Neural progenitor cell (in vitro differentiated cells): ENCODE measurements at places on chromosomes 3 and 15. TPM values are rescaled to one million over a fixed set of nuclear protein-coding genes. Genes with fewer than 3 reads are reported as not detected.
A peak's percentile ranks its signal among the peaks of the same experiment; 100 is the strongest.

The DPPA4 gene
- 187 and 215 TPM in 2 replicates for total RNA-seq

The DAPK2 gene
- total RNA-seq: 5.4 and 9.7 TPM in 2 replicates

The TMEM207 gene
- total RNA-seq: not detected in 2 replicates

The NOX5 gene
- not detected in 2 replicates for total RNA-seq

The SMCO1 gene
- total RNA-seq: not detected in 2 replicates

The CGNL1 gene
- total RNA-seq: 3.0 and 4.0 TPM in 2 replicates

The SEMA6D gene
- total RNA-seq: 12.5 and 23.5 TPM in 2 replicates

The C2CD4A gene
- total RNA-seq: not detected in 2 replicates

GRCh38 chr15:39919748-39920509 is at the start of gene GPR176:
Gene GPR176, minus strand, starts transcription at chr15:39920266. Its CDS starts 240 bp downstream, at chr15:39920026.
- no peaks in the 10 kb centered on the region for H3K36me3 ChIP-seq
- peak; percentile 76 for DNase-seq
- peaks cover 7% of the 10 kb centered on the region for H3K27me3 ChIP-seq
- peak within 1 kb of the TSS; percentile 92 for H3K4me3 ChIP-seq

GRCh38 chr3:126341755-126342150 is 15.5 kb downstream of the KLF15 start:
- DNase-seq: no peak
- no peak overlapping the region for H3K27ac ChIP-seq
- no peaks in the 10 kb centered on the region for H3K27me3 ChIP-seq
- H3K36me3 ChIP-seq: no peaks in the 10 kb centered on the region
- H3K4me3 ChIP-seq: no peak overlapping the region

- H3K27me3 ChIP-seq: no peaks in the 10 kb centered on the region
Measured at GRCh38 chr15:30978328-30978727, 13.1 kb downstream of the MTMR10 start.

GRCh38 chr3:80734483-80734882 is 966.7 kb upstream of the ROBO1 start:
- no peak overlapping the region for H3K4me3 ChIP-seq
- DNase-seq: no peak
- H3K4me1 ChIP-seq: no peaks in the 10 kb centered on the region
- H3K36me3 ChIP-seq: no peaks in the 10 kb centered on the region
- no peaks in the 10 kb centered on the region for H3K27me3 ChIP-seq

- DNase-seq: no peak
- no peak overlapping the region for H3K27ac ChIP-seq
- H3K4me1 ChIP-seq: no peaks in the 10 kb centered on the region
- no peaks in the 10 kb centered on the region for H3K27me3 ChIP-seq
- H3K4me3 ChIP-seq: no peak overlapping the region
Measured at GRCh38 chr3:186839874-186840641, 2.5 kb upstream of the ADIPOQ start.

DNA sequence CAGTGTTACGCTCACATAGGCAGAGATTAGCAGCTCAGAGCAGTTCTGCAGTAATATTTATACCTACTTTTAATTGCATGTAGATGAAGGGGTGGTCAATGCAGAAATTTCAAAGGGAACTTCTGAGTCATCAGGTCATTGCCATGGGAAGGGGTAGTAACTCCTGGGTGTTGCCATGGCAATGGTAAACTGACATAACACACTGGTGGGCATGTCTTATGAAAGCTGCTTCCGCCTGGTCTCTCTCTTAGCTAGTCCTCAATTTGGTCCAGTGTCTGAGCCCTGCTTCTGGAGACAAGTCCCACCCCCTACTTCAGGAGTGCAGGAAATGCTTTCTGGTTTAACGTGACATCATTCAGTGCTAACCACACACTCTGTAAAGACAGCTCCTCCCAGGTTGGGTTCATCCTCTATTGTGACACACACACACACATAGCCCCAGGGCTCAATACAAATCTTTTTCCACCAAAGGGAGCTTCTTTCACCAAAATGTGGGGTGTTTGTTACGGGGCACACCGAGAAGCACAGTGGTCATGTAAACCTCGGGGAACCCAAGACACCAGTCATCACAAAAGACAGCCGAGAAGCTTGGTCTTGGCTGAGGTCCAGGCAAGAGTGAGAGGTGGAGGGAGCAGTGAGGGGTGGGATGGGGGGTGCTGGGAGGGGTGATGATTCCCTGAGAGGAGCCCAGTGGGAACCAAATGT is 74.5 kb downstream of the TLE3 start:
- no peaks in the 10 kb centered on the region for H3K36me3 ChIP-seq
- no peaks in the 10 kb centered on the region for H3K27me3 ChIP-seq
- no peak for DNase-seq
- H3K27ac ChIP-seq: no peak overlapping the region

GRCh38 chr15:61834076-61834697 is 226.1 kb downstream of the VPS13C start:
- no peak overlapping the region for H3K27ac ChIP-seq
- no peak overlapping the region for H3K4me3 ChIP-seq
- no peaks in the 10 kb centered on the region for H3K36me3 ChIP-seq
- peaks cover 10% of the 10 kb centered on the region for H3K4me1 ChIP-seq
- no peaks in the 10 kb centered on the region for H3K27me3 ChIP-seq

GRCh38 chr3:34202975-34203374 is 404.5 kb downstream of the PDCD6IP start:
- no peaks in the 10 kb centered on the region for H3K4me1 ChIP-seq
- H3K4me3 ChIP-seq: no peak overlapping the region
- H3K27ac ChIP-seq: no peak overlapping the region
- H3K36me3 ChIP-seq: no peaks in the 10 kb centered on the region
- DNase-seq: no peak

GRCh38 chr3:180117381-180118163 is 80.8 kb upstream of the PEX5L start:
- no peaks in the 10 kb centered on the region for H3K27me3 ChIP-seq
- DNase-seq: no peak
- no peak overlapping the region for H3K27ac ChIP-seq
- peaks cover 34% of the 10 kb centered on the region for H3K4me1 ChIP-seq

DNA sequence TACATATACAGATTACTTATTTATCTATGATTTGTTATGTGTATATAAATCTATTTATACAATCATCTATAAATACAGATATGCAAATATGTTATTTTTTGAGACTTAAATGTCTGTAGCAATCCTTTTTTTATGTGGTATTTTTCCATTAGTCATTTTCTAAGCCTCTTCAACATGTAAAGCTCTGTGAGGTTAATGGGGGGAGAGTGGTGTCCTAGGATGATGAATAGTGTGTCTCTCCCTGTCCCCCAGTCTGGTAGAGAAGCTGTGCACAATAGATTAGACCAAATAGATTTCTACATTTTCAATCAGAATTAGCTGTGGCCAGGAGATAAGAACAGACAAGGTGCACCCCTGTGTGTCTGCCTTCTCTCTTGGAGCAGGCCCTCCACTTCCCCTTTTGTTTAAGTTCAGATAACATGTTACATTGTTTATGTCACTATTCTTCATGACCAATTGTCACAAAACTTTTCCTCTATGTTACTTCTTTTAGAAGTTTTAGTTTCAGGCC is 453.9 kb downstream of the LPP start:
- H3K27ac ChIP-seq: no peak overlapping the region
- H3K27me3 ChIP-seq: no peaks in the 10 kb centered on the region
- no peaks in the 10 kb centered on the region for H3K4me1 ChIP-seq
- DNase-seq: no peak
- H3K4me3 ChIP-seq: no peak overlapping the region
- no peaks in the 10 kb centered on the region for H3K36me3 ChIP-seq

DNA sequence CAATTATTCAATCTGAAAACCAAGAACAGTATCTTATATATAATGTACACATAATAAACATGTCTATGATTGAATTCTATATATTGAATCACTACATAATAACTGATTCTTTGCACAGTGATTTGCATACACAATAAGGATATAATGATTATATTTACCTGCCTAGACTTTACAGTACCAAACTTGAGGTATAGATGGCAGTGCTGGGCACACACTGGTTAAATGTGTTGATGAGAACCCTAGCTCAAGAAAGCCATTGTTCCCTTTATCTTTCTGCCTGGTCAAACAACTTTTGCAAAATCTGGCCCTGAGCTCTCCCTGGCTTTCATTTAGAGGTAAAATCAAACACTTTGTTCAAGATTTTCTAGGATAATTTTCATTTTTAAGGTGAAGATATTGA is 697.7 kb downstream of the TUSC7 start:
- no peak overlapping the region for H3K27ac ChIP-seq
- peak; percentile 36 for DNase-seq
- H3K4me3 ChIP-seq: no peak overlapping the region
- no peaks in the 10 kb centered on the region for H3K27me3 ChIP-seq

GRCh38 chr3:189458528-189458927 is 172.7 kb upstream of the TP63 start:
- DNase-seq: no peak
- peaks cover 5% of the 10 kb centered on the region for H3K4me1 ChIP-seq
- no peaks in the 10 kb centered on the region for H3K36me3 ChIP-seq
- H3K27me3 ChIP-seq: no peaks in the 10 kb centered on the region

DNA sequence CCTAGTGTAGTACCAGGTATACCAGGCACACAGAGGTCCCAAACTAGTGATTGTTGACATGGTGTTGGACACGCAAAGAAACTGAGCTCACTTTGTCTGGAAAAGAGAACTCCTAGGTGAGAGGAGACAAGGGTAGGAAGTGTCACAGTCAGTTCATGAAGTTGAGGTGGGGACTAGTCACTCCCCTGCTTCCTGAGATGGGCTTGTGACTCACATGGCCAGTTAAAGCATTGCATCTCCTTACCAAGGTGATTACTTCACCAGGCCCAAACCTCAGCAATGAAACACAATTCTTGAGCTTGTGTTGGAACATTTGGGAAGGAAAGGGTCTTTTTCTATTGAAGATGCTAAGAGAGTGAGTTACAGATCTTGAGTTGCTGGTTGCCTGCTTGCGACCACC is 49.2 kb upstream of the RAD18 start:
- no peak overlapping the region for H3K4me3 ChIP-seq
- H3K36me3 ChIP-seq: no peaks in the 10 kb centered on the region
- peaks cover 8% of the 10 kb centered on the region for H3K4me1 ChIP-seq
- H3K27me3 ChIP-seq: no peaks in the 10 kb centered on the region
- DNase-seq: no peak

DNA sequence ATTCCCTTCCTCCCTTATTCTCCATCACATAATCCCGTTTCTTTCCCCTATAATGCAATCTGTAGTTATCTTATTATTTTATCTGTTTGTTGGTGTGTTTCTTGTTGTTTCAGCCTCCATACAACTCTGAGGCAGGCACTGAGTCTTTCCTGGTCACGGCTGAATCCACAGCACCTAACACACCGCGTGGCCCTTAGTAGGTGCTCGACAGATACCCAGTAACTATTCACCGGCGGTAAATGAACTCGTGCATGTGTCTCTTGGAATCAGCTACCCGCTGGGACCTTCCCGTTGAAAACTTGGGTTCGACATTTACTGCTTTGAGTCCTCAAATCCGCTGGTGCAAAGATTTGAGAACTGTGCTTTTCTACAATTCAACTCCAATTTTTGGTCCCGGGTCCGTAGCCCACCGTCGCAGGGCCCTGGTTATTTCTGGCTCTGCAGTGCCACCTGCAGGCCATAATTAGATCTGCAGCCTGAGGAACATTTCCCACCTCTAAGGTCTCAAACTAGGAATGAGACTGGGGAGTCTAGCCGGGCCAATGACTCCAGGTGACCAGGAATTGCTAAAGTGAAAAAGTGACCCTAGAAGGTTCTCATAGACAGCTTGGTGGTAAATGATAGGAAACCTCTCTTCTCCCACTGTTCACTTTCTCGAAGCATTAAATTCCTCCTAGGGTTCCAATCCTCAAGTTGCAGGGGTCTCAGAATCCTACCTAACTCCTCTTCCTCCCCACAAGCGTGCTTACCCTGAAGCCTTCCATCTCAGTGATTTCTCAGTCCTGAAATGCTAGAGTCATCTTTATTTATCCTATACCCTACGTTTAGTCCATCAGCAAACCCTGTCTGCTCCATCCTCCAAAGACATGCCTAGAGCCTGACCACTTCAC is 40.0 kb upstream of the TRH start:
- peak; percentile 65 for DNase-seq
- no peak overlapping the region for H3K27ac ChIP-seq
- peaks cover 7% of the 10 kb centered on the region for H3K4me1 ChIP-seq
- peaks cover 9% of the 10 kb centered on the region for H3K27me3 ChIP-seq
- H3K4me3 ChIP-seq: no peak overlapping the region
- H3K36me3 ChIP-seq: no peaks in the 10 kb centered on the region

DNA sequence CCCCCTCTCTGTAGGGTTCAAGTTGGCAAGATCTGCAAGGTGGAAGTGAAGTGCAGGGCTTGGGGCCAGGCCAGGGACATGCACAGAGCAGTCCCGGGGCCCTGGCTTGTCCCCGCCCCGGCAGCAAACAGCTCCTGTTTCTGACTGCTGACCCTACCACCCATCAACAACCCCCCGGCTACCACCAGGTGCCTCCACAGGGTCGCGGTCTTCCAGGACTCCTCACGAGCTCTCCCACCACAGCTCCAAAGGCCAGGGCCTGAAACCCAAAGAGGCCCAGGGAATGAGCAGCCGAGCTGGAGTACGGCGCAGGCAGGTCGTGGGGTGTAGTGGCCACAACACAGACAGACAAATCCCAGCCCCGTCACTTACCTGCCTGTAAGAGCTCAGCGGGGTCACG is 121.3 kb upstream of the SMAD3 start:
- DNase-seq: no peak
- no peak overlapping the region for H3K27ac ChIP-seq
- no peaks in the 10 kb centered on the region for H3K27me3 ChIP-seq

DNA sequence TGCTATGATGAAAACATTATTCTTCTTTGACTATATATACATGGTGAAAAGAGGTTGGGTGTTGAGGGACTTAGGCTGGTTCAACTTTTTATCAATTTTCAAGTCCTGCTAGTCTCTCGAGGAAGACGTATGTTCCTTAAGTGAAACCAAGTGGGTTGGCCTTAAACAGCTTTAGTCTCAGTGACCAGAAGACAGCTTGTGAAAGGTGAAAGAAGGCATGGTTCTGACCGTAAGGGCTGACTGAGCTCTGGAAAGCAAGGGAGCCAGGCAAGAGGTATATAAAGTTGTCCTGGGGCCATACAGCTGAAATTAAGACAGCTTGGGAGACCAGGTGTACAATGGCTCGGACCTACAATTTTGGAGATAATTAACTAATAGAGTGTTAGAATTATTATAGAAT is 128.9 kb upstream of the TP63 start:
- no peaks in the 10 kb centered on the region for H3K27me3 ChIP-seq
- no peak overlapping the region for H3K27ac ChIP-seq
- no peaks in the 10 kb centered on the region for H3K36me3 ChIP-seq
- no peaks in the 10 kb centered on the region for H3K4me1 ChIP-seq
- no peak for DNase-seq

DNA sequence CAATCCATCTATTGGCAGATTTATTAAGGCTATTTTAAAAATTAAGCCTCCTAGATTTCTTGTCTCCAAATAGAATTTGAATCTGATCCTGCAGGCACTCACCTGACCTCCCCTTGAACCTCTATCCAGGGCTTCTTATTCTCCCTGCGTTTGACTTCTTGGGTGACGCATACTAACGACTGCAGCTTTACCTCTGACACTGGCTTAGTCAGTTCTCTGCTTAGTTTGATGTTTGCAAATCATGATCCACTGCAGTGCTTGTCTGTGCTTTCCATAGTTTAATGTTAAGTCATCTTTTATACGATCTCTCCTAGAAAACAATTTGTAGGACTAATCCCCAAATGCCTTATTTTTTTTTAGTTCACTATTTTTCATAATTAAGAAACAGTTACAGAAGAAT is 233.1 kb downstream of the ROBO1 start:
- H3K4me3 ChIP-seq: no peak overlapping the region
- no peaks in the 10 kb centered on the region for H3K27me3 ChIP-seq
- no peak overlapping the region for H3K27ac ChIP-seq
- DNase-seq: no peak
- H3K4me1 ChIP-seq: no peaks in the 10 kb centered on the region
